ENCODE measurements at places on chromosomes 16 and 17.

GRCh38 chr16:71635632-71636031 lies 9.6 kb downstream of the MARVELD3 start:
- no peak for DNase-seq

DNA sequence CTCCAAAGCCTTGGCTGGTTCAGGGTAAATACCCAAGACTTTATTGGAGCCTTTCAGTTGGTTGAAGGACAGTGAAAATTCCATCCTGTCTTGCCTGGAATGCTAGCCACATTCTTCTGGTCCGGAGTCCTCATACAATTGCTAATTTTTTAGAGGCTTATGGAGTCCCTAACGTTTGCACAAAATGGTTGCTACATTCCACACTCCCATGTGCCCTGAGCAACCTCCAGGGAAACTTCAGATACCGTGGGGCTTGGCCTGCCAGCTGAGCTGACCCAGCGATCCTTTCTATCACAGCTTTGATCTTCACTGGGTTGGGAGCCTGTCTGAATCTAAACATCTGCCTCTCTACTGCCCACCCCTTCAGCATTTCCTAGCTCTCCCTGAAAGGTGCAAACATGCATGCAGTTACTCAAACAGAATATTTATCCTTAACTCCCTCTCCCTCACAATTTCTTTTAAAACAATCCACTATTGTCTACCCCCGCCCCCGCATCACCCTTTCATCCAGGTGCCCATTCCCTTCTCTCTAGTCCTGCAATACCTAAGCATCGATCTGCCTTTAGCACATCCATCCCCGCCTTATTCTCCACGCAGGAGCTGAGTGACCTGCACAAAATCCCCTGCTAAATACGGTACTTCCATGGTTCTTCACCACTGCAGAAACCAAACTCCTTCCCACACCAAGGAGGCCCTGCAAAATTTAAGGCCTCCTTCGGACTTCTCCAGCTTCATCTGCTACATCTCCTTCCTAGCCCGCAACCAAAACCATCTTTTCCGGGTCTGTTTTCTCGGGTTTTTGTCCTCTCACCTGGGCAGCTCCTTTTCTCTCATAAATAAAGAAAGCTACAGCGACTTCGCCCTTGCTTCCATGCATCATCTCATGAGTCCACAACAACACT lies 810 bp upstream of the GAN start:
- DNase-seq: peak; percentile 58

- DNase-seq: no peak
These were observed 3.2 kb upstream of the GNG13 start for GRCh38 chr16:803754-804080.

DNA sequence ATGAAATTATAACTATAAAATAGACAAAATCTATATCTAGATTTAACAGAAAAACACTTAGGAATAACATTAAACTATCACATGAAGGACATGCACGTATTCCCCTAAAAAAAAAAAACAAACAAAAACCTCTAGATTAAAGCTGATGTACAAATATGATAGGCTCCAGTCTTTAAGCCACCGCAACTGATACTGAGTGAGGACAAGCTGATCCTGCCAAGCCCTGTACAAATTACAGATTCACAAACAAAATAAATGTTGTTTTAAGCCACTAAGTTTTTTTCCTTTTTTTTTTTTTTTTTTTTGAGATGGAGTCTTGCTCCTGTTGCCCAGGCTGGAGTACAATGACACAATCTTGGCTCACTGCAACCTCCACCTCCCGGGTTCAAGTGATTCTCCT lies 35.3 kb downstream of the SMURF2 start:
- no peak for DNase-seq

DNA sequence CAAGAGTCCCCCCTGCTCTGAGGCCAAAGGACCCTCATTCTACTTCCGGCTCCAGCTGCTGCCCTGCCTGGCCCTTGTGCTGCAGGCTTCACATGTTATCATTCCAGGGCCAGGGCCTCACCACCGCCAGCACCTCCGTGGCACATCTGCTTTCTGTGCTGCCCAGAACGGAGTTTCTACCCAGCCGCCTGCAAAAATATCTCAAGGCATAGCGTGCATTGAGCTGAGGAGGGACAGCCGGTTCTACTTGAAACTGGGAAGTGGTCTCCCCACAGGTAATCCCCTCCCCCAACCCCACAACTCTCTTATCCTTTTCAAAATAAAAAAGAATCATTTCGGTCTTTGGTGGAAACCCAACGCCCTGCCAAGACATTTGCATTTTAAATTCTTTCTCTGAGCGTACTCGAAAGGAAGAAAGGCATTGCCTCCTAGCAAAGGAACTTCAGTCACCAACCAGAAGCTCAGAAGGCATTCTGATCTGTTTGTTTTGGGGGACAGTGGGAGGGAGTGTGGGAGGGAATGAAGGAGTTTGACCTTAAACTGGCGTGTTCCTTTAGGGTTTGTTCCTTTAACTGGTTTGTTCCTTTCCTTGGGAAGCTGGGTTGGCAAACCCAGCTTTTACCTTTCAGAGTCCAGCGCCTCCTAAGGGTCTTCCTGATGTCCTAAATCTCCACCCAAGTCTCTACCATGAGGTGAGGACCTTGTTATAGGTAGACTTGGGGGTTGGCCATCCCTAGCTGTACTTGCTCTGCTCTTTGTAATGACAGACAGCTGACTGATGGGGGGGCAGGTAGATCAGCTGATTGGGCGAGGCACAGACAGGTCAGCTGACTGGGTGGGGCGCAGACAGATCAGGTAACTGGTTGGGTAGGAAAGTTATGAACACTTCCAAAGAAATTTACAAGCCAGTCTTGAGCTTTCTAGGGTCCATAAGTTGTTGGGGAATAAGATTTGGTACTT lies 33.4 kb upstream of the PIK3R6 start:
- no peak for DNase-seq

- no peak for DNase-seq
These were observed 40.6 kb downstream of the EMP2 start for GRCh38 chr16:10539793-10540192.

DNA sequence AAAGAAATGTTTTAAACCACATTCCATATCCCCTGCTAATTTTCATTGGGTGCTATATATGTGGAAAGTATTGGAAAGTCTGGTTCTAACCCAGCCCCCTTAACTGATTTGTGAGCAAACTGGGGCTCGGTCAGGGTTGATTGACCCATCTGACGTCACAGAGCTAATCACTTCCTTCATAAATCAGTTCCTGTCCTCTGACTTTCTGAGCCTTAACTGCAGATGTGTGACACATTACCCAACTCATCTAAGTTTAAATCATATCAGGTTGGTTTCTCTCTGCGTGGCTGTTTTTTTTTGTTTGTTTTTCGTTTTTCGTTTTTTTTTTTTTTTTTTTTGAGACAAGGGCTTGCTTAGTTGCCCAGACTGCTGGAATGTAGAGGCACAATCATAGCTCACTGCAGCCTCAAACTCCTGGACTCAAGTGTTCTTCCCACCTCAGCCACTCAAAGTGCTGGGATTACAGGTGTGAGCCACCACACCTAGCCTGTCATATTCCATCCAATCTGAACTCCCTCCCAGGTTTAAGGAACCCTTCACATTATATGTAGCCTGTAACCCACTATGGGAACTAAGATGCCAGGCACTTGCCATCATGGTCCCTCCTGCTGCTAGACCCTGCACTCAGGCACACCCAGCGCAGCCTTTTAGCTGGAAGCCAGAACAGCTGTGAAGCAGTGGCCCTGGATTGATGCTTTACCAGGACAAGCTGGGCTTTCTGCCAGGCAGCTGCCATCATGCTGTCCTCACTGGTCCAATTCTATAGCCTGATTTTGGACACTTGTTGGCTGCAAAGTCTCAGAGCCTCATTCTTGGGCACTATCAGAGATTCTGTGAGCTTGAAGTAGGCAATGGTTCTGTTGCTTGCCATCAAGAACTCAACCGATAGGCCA lies 6.9 kb upstream of the BPTF start:
- DNase-seq: no peak

DNA sequence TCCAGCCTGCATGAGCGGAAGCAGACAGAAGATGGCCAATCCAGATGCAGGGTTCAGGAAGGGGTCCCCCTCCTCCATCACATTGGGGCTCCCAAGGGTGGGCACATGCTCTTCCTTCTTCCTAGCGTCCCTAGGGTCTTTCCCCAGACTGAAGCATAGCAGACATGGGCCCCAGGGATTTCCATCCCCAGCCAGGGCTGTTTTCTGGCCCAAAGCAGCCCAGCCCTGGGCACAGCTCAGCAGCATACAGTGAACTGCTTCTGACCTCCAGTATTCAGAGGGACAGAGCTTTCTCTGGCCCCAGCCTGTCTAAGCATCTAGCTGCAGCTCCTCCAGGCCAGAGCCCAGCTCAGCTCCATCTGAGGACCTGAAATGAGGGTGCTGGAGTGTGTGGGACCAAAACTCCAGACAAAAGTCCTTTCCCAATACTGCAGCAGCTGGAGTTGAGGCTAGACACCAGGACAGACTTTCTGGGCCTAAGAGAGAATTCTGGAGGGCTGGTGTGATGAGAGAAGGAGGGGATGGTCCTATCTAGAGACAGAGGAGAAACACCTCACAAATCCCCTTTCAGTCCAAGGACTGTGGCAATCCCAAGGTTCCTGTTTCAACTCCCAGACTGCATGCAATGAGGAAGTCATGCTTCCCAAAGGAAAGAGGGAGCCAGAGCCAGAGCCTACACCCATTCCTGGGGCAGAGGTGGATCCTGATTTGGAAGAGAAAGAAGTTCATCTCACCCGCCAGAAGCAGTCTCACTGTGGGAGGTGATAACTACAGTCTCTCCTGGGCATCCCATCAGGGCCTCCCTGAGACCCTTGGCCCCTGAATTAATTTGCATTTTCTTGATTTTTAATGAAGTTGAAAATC lies 4.5 kb upstream of the FOXN1 start:
- DNase-seq: no peak

DNA sequence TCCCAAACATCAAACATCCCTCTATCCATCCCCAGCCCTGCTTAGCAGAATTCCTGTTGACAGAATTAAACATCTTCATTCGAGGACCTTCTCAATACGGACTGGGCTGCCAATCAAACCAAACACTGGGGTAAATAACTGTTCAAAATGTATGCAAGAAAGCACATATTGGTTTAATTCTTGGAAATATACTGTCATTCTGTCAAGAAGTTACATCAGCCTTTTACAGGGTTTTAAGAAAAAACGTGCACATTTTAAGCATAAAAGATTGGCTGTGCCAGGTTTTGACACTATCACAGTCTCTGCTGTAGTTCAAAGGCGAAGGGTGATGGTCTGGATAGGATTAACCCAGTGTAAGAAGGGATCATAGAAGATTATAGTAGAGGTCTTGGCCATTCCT lies 25.1 kb upstream of the CCNF start:
- no peak for DNase-seq

DNA sequence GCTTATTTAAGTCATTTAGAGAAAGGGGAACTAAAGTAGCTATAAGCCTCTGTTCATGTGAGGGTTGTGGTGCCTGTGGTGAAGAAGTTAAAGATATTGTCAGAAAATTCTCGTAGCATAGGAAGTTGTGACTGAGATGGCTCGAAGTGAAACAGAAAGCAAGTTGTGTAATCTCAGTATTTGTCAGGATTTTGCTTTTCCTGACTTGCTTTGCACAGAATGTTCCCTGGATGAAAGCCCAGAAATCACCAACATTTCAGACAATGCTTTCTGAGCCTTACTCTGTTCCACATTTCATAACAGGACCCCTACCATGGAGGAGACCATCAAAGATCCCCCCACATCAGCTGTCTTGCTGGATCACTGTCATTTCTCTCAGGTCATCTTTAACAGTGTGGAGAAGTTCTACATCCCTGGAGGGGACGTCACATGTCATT lies 10.6 kb downstream of the CALCOCO2 start:
- DNase-seq: no peak
